Uterus (tissue), 4 donors: ENCODE measurements at places on chromosomes 6 and 20. TPM values are rescaled to one million over a fixed set of nuclear protein-coding genes. Genes with fewer than 3 reads are reported as not detected.

Gene LPA
- total RNA-seq, result 0.88 TPM

Gene NT5DC1
- 4.7 TPM for total RNA-seq

Gene NCOA6
- 3.1 TPM for total RNA-seq

Gene TPX2
- total RNA-seq, result not detected

Gene CST4
- total RNA-seq, result not detected

DNA sequence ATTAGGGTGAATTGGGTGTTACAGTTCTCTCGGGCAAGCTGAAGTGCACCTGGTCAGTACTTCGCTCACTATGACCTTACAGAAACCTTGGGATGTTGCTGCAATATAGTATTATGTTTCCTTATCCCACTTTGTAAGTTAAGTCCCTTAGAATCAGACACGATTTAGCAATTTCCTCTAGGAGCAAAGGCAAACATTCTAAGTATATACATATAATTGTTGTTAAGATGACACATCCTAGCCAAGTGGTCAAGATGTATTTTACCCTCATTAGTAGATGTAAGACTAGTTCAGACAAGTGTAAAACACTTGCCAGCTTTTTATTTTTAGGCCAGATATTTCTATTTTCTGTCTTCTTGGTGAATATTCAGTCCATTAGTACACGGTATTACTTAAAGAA lies 31.1 kb upstream of the RGS17 start:
- H3K4me3 ChIP-seq, result no peak overlapping the region
- no peak for DNase-seq
- H3K27ac ChIP-seq, result no peak overlapping the region
- no peaks in the 10 kb centered on the region for H3K36me3 ChIP-seq

DNA sequence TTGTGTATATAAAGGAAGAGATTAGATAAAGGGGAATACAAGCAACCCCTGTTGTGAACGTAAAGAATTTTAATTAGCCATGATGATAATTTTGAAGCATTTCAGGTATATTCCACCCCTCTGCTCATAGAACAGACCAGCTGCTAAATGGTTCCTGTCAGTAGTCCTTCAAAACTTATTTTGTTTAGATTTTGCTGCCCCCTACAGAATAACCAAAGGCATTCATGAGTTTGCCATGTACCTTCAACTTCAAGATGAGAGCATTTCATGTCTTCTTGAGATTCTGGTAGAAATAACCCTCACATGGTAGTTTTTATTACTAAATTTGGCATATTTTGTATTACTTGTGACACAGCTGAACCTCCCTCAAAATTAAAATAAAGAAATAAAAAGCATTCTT lies 1586.7 kb downstream of the HACE1 start:
- H3K4me3 ChIP-seq, result no peak overlapping the region
- no peak for DNase-seq
- H3K36me3 ChIP-seq, result no peaks in the 10 kb centered on the region
- no peaks in the 10 kb centered on the region for H3K4me1 ChIP-seq
- H3K27me3 ChIP-seq, result no peaks in the 10 kb centered on the region

GRCh38 chr6:110233770-110234374 lies 53.6 kb downstream of the CDC40 start:
- DNase-seq, result no peak
- no peaks in the 10 kb centered on the region for H3K27me3 ChIP-seq

- no peaks in the 10 kb centered on the region for H3K36me3 ChIP-seq
- DNase-seq, result no peak
- no peak overlapping the region for H3K27ac ChIP-seq
- H3K4me3 ChIP-seq, result no peak overlapping the region
Measured at GRCh38 chr20:57586370-57586793, 25.5 kb downstream of the PCK1 start.

DNA sequence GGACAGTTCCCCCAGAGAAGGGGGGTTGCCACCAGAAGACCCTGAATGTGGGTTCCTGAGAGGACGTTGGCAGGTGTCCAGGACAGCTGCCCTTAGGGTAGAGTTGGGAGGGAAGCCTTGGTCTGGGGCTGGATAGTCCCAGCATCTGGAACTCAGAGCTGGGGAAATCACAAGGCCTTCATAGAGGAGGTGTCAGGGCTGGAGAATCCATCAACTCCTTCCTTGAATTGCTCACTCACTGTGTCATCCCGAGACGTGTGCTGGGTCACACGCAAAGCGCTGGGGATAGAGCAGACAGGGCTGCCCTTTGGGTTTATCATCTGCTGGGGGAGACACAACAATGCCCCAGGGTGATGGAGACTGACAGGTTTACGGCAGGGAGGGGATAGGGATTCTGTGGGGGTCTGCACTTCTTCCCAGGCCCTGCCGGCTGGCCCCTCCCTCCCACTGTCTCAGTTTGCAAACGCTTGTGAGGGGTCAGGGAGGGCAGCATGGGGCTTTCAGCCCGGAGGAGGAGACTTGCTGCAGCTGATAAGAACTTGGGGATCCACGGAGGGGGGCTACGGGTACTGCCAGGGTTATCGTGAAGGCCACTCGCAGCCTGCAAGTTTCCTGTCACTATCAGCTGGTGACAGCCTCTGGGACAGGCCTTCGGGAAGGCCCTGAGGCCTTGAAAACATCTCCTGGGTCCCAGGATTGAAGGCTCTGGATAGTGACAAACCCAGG lies 18.6 kb downstream of the RBM38 start:
- no peaks in the 10 kb centered on the region for H3K36me3 ChIP-seq
- no peak for DNase-seq
- peak overlapping the region; percentile 31 for H3K27ac ChIP-seq
- no peaks in the 10 kb centered on the region for H3K4me1 ChIP-seq
- H3K27me3 ChIP-seq, result no peaks in the 10 kb centered on the region
- no peak overlapping the region for H3K4me3 ChIP-seq
